Kidney capillary endothelial cell (primary cell): ENCODE measurements at places on chromosomes 1 and 21.

- no peak for DNase-seq
Observed at GRCh38 chr1:32729254-32730046, 26.9 kb upstream of the SYNC start.

DNA sequence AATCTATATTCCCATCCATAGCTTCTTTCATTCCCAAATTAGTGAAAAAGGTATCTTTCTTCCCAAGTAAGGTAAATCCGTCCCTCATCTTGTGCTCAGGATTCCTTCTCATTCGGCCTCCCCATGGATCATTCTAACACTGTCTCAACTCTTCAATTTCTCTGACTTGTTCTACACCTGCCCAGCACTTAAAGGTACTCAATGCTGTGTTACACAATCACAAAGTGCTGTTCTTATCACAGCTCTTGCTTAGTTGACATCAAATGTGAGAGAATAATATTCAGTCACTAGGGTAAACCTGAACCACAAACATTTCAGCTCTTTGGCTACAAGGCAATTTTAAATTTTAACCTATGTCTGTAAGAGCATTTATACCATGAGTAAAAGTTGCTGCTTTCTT, 94.8 kb downstream of the DIRAS3 start:
- DNase-seq, result no peak

- DNase-seq, result no peak
Observed at GRCh38 chr1:2274231-2274928, 46.3 kb downstream of the SKI start.

- DNase-seq, result no peak
Observed at GRCh38 chr21:16606271-16606670, 876.5 kb downstream of the USP25 start.

- DNase-seq, result no peak
Observed at GRCh38 chr1:150102986-150103385, 35.4 kb downstream of the VPS45 start.
